ENCODE measurements at places on chromosomes 2 and 18.

DNA sequence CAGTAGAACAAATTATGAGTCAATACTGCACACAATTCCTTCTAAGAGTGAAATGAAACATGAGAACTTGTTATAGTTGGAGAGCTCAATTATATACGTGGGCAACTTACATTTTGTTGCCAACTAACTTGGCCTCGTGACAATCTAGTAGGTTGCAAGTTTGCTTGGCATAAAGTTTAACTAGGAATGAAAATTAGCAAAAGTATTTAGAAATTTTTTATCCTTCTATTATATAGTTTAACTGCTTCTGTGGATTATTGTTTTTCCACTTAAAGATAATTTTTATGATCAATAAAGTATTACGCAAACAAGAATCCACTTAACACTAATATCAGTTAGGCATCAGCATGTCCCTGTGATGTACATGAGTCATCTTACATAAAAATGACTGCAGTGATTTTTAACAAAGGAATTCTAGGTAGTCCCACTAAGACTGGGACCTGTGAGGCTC, 41.1 kb downstream of the FAM124B start:
- no peak for DNase-seq

DNA sequence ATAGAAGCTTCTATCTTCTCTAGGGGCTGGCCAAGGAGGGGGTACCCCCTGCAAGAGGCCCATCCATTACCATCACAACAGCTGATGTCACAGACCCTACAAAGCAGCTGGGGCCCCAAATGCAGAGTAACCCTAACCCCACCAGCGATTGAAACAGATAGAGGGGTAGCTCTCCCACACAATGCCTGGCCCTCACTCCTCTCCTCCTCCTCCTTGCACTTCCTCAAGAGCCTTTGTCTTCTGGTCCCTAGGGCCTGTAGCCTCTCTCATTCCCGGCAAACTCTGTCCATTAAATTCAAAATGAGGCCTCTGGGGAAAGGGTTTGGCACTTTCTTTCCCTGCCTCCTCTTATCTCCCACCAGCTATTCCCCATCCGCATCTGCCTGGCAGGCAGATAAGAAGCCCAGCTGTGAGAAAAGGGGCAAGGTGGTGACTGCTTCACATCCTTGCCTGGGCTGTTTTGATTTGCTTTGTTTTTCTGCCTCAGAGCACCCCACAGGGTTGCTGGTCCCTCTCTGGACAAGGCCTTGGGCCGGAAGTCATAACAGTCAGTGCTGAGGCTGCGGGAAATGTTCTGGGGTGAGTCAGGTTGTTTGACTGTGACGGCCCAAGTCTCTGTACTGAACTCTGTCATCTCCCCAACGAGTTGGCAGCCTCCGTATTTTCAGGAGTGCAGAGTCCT, 26.1 kb upstream of the CYP26B1 start:
- DNase-seq, result no peak

DNA sequence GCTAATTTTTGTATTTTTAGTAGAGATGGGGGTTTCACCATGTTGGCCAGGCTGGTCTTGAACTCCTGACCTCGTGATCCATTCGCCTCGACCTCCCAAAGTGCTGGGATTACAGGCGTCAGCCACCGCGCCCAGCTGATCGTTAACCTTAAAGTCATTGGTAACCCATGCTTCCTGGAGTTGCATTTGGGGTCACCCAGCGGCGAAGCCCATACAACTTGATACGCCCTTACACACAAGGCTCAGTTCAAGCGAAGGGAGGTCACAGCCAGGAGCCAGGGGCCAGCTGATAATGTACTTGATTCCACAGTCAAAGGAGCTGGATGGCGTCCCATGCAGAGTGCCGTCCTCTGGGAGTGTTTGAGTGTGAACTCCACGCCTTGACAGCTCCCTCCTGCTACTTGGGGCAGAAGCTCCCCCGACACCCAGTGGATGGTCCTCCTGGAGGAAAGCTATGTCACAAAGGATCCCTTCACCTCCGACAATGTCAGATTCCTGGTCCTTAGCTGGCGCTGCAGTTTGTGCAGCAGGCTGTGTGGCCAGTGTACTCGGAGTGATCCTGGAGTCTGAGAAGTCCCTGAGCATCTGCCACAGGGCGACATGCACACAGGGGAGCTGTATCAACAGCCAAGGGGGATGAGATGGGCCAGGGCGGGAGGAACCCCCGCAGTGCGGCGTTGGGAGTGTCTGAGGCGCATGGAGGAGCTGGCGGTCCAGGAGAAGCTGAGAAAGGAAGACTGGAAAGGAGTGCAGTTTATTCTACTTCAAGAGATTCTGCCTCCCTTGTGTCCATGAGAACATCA, 7.9 kb downstream of the CLHC1 start:
- DNase-seq, result no peak

GRCh38 chr18:75502286-75502685, 74.8 kb upstream of the SMIM21 start:
- DNase-seq, result no peak

GRCh38 chr2:112257575-112257974, 2.7 kb upstream of the ZC3H8 start:
- DNase-seq, result peak; percentile 77

- no peak for DNase-seq
Measured at GRCh38 chr18:59643740-59644139, 53.5 kb downstream of the CCBE1 start.

DNA sequence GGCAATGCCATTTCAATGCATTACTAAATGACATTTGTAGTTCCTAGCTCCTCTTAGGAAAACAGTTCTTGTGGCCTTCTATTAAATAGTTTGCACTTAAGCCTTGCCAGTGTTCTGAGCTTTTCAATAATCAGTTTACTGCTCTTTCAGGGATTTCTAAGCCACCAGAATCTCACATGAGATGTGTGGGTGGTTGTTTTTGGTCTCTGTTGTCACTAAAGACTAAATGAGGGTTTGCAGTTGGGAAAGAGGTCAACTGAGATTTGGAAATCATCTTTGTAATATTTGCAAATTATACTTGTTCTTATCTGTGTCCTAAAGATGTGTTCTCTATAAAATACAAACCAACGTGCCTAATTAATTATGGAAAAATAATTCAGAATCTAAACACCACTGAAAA, 45.3 kb downstream of the HADHB start:
- peak; percentile 74 for DNase-seq

GRCh38 chr2:151189125-151189524, 72.5 kb downstream of the RBM43 start:
- no peak for DNase-seq

GRCh38 chr2:16037808-16038457, 97.6 kb downstream of the MYCN start:
- no peak for DNase-seq

DNA sequence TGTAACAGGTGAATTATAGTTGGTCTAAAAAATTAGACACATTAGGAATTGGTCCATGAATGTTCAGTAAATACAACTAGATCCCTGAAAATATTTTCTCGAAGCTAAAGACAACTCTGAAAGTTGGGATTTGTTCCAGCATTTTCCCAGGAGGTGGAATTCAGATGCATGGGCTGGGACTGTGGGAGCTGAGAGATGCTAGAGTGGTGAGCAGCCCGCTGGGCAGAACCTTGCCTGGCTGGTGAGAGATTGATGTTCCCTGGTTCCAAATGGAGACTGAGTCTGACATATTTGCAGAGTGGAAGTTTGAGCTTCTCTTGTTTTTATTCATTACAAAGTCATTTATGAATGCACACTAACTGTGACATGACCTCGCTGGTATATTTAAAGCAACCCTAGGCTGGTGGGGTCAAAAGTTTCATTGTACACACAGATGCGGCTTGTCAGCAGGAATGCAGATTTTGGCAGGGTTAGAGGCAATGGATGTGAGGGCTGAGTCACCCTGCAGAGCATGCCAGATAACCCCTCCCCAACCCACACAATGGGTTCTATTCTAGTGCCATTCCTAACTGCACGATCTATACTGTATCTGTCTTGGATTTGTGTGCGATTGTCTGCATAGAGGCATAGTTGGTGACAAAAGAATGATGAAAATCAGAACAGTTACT, 23.5 kb upstream of the TMEM178A start:
- DNase-seq, result no peak

GRCh38 chr2:210477496-210477895, 937 bp upstream of the LANCL1 start:
- DNase-seq, result no peak

- peak; percentile 25 for DNase-seq
Measured at GRCh38 chr18:38940475-38940862, 1374.9 kb upstream of the CELF4 start.

DNA sequence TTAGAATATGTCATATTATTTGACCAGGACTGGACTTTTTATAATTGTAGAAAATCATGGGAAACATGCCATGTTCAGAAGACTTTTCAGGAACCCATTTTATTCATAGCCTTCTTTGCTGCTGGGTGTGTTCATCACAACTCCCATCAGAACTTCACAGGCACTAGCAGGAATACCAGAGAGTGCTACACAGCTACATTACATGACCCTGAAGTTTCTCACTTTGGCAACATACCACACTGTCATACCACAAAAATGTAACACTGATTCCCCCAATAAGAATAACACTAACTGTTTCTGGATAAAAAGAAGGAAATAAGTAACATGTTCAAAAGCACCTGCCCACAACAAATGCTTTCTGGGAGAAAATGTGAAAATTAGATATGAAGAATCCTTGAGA, 405.4 kb downstream of the CDH2 start:
- DNase-seq, result no peak

GRCh38 chr2:127508631-127509034, 17.7 kb downstream of the IWS1 start:
- DNase-seq, result peak; percentile 79

DNA sequence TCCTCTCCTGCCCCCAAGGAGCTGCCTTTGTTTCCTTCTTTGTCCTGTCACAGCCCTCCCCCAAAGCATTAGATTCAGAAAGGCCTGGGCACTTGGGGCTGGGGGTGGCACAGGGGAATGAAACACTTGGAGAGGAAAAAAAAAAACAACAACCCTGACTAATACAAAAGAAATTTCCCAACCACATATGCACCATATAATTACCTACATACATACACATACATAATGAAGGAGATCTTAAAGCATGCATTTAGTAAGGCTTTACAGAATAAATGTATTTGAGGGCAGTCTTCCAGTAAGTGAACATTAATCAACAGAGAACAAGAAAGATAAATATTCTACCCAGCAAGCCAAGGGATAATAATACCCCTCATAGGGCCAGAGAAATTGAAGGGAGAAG, 70.0 kb upstream of the PPP1CB start:
- no peak for DNase-seq

DNA sequence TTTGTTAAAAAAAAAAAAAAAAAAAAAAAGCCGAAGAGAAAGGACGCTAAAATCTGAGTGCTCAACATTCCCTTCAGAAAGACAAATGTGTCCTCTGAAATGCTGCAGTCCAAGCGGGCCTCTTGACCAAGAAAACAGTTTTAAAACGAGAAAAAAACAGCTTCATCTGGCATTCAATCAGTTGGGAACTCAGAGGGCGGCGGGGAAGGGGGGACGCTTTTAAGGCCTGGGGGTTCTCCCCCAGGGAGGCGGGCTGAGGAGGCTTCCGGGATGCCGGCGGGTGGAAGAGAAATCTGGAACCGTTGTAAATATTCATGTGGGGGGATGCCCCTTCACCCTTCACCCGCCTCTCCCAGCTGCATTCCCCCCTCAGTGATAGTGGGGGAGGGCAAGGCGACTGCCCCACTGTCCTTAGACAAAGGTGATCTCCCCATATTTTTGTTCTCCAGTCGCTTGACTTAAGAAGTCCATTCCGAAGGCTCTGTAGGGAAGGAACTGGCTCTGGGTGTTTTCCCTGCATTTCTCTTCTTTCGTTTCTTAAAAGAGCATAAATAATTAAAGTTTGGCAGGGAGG, 3.3 kb upstream of the HOXD11 start:
- no peak for DNase-seq

DNA sequence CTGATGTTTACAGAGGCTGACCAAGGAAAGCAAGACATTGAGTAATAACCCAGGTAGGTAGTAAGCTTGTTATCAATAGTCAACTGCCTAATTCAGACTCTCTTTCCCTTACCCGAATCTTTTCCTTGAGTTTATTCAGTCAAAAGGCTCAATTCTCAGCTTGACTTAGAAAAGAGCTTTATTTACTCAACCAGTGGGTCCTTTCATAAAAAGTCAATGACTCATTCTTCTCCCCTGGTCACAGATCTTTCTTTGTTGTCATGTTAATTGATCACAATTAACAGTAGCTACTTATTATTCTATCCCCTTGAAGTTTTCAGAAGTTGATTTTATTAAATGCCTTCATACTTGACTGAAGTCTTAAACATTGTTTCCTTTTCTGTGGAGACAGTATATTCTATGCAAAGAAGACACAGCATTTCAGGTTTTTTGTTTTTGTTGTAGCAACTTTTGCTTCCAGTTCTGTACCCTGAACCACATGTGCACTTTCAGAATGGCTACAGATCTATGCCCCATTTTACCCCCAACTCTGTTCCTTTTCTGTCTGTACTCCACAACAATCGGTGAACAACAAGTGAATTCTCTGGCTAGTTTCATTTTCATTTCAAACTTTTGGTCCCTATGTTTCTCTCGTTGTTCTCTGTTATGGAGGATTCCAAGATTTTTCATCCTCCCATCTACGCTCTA, 428.3 kb downstream of the NCKAP5 start:
- no peak for DNase-seq

DNA sequence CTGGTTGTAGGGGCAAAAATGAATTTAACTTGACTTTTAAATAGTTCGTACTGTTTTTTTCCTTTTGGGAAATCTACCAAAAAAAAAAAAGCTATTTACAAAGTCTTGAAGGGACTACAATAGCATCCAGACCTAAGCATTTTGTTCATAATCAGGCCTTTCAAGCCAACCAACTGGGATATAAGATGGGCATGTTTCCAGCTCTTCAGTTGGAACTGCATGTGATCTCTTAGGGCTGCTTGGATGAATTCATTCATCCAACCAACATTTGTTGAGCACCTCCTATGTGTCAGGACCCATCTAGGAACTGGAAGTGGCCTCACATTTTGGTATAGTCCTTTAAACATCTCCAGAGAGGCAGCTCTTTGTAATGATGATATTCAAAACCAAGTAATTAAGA, 98.6 kb downstream of the AAK1 start:
- DNase-seq, result no peak

DNA sequence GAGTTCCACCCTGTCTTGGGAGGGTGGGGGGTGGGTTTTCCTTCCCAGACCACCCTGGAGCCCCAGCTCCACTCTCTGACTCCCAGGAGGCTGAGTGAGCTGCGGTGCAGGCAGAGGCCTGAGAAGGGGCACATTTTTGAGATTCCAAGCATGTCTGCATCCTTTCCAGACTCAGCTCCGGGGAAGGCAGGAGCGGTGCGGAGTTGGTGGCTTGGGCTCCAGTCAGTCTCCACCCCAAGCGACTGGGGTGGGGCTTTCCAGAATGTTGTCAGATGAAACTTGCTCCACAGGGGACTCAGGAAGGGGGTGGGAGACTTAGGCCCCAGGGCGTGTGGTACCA, 44.2 kb upstream of the HS6ST1 start:
- no peak for DNase-seq

- no peak for DNase-seq
Measured at GRCh38 chr2:15494877-15495276, 66.3 kb downstream of the NBAS start.

- no peak for DNase-seq
Measured at GRCh38 chr18:76357585-76358260, 137.3 kb downstream of the ZNF516 start.

DNA sequence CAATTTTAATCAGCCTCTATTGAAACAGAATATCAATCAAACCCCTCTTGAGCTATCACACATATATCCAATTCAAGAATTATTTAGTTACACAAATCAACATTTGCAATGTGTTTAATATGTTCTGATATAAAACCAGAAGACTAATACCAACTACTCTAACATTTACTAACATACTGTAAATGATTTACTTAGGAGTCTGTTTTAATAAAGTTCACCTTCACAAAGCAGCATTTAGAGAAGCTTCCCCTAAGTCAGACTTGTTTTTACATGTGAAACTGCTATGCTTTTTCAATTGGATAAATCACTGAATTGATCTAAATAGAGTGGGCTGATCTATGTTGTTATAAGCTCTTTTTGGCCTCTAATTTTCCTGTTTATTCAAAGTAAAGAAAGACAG, 18.3 kb downstream of the COL4A3 start:
- DNase-seq, result no peak

All from inflammatory macrophage treated with lipopolysaccharide for 1 hour (primary cell).